ENCODE measurements at places on chromosomes 3 and 15. TPM values are rescaled to one million over a fixed set of nuclear protein-coding genes. Genes with fewer than 3 reads are reported as not detected.
A peak's percentile ranks its signal among the peaks of the same experiment; 100 is the strongest.

ACTL6A gene
- 89.2 TPM for total RNA-seq

DNAH1 gene
- 2.9 TPM for total RNA-seq

DNA sequence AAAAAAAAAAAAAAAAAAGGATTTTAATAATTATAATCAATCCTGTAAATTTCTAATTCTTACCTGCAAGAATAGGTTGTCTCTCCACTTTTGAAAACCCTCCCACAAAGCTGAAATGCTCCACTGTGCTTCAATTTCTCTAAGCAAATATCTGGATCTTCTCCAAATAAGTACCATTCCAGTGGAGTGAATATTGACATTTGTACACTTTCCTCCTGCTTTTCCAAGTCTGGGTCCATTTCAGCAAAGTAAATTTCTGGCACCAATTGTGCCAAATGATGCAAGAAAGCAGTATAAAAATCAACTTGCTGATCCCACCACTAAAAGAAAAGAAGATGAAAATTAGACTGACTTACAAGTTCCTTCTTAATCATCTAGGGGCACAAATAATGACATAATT, 19.9 kb downstream of the UBR1 start:
- no peak for DNase-seq

- DNase-seq: no peak
Measured at GRCh38 chr3:127745656-127746399, 73.1 kb downstream of the ABTB1 start.

GRCh38 chr15:66099950-66100671, 153.4 kb downstream of the MEGF11 start:
- DNase-seq: peak; percentile 23

DNA sequence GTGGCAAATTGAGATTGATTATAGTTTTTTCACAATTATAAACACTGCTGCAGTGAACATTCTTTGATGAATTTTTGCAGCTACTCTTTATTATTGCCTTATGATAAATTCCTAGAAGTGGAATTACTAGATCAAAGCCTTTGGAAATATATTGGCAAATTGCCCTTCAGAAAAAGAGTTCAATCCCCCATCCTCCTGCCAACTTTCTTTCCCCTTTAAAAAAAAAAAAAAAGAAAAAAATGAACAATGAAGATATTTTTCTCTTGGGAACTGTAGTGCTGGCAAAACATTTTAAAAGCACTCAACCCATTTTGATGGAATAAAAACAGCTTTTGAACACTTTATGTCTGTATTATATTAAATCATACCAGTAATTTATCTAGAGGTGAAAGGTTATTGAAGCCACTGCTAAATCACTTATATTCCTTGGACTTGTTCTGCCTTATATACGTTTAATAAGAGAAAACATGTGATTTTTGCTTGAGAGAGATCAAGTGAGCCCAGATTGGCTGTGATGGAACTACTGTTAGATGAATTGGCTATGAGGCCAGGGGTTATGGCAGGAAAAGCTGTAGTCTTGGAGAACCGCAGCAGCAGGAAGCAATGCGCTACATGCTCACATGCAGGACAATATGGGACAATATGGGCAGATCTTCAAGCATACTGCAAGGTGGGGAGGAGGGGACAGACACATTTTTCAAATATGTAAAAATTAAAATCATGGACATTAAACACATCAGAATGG, 212.8 kb upstream of the C2CD4B start:
- DNase-seq: no peak

DNA sequence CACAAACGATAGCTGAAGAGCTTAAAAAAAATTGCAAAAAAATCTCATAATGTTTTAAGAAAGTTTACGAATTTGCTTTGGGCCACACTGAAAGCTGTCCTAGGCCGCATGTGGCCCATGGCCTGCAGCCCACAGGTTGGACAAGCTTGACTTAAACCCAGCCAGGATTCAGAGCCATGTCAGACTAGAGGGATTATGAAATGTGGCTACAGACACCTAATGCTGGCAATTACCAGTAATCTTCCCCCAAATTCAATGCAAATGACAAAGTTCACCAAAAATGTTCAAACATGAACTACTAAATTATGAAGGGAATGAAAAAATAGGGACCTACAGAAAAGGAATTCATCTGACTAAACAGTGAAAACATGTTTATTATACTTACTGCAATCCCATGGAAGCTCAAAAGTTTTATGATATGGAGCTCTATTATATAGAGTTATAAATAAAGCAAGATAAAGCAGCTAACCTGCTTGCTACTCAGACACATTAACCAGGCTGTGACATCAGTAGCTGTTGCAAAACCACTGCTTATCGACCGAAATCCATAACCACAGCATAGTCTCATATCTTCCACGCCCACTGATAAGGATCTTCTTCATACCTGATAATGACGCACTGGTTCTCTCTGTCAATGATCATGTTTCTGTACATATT, 49.2 kb downstream of the LDHAL6B start:
- peak; percentile 86 for DNase-seq
